ENCODE measurements at places on chromosomes 12 and 14.

DNA sequence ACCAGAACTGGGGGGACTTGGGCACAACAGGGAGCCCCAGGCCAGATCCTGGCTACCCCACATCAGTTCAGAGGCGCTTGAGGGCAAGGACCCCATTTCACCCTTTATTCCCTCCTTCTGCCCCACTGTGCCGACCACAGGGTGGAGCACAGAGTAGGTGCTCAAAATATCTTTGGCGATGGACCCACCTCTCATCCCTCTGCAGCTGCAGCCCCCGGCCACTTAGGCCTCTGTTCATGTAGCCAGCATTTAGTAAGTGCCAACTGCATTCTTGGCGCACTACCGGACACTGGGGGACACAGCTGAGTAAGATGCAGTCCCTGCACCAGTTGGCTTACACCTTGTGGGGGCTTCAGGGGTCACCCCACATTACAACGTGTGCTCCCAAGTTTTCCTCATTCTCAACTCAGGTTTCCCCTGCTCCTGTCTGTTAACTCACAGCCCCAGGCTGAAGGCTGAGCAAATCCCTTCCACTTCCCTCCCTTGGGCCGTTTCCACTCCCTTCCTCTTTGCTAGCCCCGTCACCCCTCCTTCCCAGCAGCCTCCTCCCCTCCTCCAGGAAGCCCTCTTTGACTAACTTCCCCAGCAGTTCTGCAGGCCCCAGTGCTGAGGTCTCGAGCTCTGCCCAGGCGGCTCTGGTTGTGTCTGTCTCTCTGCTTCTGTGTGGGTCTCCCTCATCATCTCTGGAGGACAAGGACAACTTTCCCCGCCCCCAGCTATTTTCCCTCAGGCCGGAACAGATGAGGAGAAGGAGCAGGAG is 26.5 kb downstream of the KRT80 start:
- no peak for DNase-seq

- no peak for DNase-seq
Measured at GRCh38 chr12:109877504-109878246, 2.7 kb downstream of the GLTP start.

DNA sequence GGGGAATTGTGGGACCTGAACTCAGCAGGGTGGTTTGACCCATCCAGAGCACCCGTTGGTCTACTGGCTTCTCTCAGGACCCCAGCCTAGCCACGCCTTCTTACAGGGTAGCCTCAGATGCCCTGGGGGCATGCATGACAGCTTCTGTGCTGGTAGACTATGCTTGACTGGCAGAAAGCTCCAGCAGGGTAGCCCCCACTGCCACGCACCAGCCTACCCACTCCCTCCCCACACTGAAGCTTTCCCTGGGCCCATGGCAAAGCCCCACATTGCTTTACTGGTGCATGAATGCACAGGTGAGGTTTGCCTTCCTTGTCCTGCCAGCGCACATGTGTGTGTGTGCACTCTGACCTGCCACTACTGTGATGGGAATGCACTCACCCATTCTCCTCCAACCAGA is 772.2 kb downstream of the LRFN5 start:
- DNase-seq = no peak

- DNase-seq = no peak
Measured at GRCh38 chr14:70988452-70988851, 81.2 kb downstream of the PCNX1 start.

GRCh38 chr12:106358396-106359241 is 1.1 kb downstream of the POLR3B start:
- no peak for DNase-seq

- DNase-seq = no peak
Measured at GRCh38 chr12:22755629-22756028, 130.7 kb downstream of the ETNK1 start.

DNA sequence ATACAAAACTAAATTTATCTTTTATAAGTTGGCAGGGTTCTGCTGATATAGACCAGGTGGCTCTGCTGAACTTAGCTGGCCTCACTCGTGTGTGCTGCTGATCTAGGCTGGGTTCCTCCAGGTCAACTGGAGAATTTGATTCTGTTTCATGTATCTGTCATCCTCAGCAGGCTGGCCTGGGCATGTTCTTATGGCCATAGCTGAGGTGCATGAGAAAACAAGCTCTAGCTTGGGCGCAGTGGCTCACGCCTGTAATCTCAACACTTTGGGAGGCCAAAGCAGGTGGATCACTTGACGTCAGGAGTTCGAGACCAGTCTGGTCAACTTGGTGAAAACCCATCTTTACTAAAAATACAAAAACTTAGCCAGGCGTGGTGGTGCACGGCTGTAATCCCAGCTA is 24.3 kb upstream of the BCL2L14 start:
- DNase-seq = no peak

DNA sequence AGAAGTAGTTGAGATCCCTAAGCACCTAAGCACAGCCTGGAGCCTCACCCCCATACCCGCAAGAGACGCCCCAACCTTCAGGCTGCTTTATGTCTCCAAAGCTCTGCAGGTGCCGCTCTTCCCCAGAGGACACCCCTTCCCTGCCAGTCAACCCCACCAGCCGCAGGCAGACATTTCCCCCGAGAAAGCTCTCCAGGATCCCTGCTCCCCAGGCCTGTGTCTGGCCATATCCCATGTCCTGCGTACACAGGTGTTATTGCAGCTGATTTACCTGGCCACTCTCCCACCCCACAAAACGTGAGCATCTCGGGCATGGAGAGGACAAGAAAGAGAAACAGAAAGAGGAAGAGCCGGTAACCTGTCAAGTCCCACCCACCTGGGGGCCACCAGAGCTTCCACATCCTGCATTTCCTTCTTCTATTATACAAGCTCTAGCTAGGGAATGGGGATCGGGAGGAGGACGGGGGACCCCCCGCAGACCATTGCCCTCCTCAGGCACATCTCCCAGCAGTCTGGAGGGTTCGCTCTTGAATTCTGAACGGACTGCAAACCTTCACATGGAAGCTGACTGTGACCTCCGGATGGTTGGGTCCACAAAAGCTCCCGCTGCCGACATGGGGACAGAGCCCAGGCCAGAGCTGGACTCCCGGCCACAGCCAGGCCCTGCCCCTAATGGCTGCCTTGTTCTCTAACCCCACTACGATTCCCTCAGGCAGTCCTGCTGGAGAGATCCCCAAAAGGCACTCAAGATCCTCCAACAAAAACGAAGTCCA is 17.6 kb downstream of the CCDC88C start:
- no peak for DNase-seq

DNA sequence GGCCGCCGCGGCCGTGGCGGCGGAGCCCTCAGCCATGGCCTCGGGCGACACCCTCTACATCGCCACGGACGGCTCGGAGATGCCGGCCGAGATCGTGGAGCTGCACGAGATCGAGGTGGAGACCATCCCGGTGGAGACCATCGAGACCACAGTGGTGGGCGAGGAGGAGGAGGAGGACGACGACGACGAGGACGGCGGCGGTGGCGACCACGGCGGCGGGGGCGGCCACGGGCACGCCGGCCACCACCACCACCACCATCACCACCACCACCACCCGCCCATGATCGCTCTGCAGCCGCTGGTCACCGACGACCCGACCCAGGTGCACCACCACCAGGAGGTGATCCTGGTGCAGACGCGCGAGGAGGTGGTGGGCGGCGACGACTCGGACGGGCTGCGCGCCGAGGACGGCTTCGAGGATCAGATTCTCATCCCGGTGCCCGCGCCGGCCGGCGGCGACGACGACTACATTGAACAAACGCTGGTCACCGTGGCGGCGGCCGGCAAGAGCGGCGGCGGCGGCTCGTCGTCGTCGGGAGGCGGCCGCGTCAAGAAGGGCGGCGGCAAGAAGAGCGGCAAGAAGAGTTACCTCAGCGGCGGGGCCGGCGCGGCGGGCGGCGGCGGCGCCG is 381 bp downstream of the YY1 start:
- no peak for DNase-seq

GRCh38 chr12:33757701-33758100 is 264.6 kb upstream of the ALG10 start:
- no peak for DNase-seq

GRCh38 chr14:103547941-103548462 is 14.5 kb downstream of the BAG5 start:
- no peak for DNase-seq

- DNase-seq = no peak
Measured at GRCh38 chr14:55071870-55072640, 20.6 kb downstream of the MAPK1IP1L start.

DNA sequence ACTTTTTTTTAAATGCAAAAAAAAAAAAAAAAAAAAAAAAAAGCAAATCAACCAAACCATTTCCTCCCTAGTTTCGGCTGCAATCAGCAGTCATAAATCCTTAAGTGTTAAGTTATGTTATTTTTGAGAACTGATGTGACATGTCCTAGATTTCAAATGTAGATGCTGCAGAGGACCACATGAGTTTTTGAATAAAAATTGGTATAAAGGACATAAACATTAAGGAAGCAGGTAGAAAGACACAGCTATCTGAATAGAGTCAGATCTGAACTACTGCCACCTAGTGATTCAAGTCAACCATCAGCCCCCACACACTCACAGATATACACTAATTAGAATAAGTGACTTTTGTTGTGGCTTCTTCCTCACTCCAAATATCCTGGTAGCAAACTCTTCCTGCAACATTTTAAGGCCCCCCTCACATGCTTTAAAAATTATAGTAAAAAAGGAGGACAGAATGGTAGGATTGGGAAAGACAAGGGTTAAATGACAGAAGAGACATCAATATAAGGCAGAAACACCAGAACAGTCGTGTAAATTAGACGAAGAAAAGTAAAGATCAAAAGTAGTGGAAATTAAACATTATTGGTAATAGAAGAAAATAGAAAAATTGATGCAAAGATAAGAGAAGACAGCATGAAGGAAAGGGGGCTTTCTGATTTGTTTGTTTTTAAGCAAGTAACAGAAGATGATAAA is 394.5 kb upstream of the ATP2B1 start:
- no peak for DNase-seq

DNA sequence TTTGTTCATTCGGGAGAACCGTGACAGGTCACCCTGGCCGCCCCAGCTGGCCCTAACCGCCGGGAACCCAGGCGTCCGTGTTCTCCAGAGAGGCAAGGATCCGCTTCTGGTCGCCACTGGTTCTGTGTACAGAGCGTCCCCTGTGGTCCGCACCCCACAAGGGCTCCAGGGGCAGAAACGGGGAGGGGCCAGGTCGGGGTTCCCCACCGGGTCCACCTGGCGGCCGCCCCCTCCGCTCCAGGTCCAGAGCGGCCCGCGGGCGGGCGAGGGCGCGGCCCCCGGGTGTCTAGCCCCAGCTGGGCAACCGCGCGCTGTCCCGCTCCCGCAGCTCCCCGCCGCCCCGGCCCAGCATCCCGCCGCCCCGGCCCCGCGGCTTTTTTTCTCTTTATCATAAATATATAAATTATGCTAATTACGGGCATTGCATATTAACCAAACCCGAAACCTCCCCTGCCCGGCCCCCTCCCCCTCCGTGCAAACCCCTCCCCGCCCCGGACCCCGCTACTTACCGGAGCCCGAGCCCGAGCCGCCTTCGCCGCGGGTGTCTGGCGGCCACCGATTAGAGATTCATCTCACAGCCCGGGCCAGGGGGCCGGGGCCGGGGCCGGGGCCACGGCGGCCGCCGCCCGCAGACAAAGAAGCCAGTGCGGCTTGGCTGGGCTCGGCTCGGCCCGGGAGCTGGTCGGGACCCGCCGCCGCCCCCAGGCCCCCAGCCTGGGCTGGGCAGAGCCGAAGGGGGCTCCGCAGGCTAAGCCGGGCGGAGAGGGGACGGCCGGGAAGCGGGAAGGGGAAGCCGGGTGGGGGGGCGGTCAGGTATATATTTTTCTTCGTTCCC is 512 bp downstream of the POU6F1 start:
- no peak for DNase-seq

DNA sequence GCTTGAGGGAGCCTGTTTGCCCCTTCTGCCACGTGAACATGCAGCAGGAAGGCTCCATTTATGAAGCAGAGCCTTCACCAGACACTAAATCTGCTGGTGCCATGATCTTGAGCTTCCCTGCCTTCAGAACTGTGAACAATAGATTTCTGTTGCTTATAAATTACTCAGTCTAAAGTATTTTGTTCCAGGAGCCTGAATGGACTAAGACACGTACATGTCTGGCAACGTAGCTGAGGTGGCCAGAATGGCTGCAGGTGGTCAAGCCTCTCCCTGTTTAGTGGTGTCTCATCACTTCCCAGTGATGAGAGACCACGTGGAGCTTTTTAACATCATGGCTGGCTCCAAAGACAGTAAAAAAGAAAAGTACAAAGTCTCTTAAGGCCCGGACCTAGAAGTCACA is 32.2 kb upstream of the SLC38A2 start:
- no peak for DNase-seq

GRCh38 chr12:86137936-86138335 is 118.3 kb downstream of the MGAT4C start:
- no peak for DNase-seq

DNA sequence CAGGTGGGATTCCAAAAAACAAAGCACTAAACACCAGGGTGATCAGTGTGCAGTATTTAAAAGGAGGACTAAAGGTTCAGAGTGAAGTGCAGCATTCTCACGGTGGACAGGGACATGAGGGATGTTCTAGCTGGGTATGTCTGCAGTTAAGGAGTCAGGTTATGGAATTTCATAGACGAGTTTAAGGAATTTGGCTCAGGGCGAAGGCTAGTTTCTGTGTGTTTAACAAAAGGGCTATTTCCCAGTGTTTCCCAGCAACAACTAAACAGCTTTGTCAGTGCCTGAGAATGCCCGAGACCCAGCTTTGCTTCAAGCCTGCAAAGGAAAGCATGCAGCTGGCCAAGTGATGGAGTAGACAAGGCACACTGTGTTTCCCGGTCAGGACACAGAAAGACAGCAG is 7.0 kb downstream of the KRT1 start:
- no peak for DNase-seq

DNA sequence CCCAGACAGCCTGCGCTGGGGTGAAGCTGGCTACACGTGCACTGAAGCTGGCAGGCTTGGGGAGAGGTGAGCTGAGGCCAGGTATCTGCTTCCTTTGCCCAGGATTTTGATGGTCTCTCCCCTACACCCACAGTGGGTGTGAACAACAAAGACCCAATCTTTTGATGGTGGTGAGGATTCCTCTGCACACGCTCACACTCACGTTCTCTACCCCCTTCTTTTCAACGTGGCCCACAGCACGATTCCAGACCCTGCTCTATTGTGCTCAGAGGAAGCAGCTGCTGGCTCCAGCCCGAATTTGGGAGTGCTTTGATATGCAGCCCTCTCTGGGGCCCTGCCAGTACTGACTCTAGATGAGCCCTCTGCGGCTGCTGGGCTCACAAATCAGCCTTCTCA is 4.9 kb downstream of the CD9 start:
- no peak for DNase-seq

DNA sequence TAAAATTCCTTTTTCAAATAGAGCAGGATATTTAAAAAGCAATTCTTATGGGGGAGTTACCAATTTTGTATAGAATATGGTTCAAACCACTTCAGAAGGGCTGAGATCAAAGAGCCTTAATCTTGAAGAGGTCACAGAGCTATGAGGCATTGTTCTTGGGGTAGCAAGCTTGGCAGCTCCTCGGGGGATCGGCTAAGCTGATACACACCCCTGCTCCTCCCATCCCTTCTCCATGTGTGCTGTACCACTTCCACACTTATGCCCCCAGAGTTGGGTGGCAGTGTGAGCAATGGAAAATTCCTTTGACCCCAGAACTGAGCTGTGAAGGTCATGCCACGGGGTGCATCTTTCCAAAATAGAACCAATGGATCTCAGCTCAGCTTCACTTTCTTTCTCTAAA is 15.0 kb upstream of the TMEM30B start:
- DNase-seq = no peak

All from smooth muscle cell of the brain vasculature (primary cell).